ENCODE measurements at places on chromosomes 4 and X. TPM values are rescaled to one million over a fixed set of nuclear protein-coding genes. Genes with fewer than 3 reads are reported as not detected.

The HMGN5 gene
- 1.7 TPM for total RNA-seq

The RELL1 gene
- total RNA-seq, result 31.0 TPM

The SPANXC gene
- not detected for total RNA-seq

The CORIN gene
- total RNA-seq, result 0.05 TPM

The GATA1 gene
- total RNA-seq, result not detected

The NAP1L5 gene
- total RNA-seq, result 2.7 TPM

The PLAC8 gene
- total RNA-seq, result 4.7 TPM

The TMEM47 gene
- 2.0 TPM for total RNA-seq

The APEX2 gene
- total RNA-seq, result 23.6 TPM

The DSPP gene
- total RNA-seq, result not detected

The ATG4A gene
- total RNA-seq, result 23.0 TPM

The NWD2 gene
- total RNA-seq, result not detected

The DGKK gene
- not detected for total RNA-seq

The USP17L10 gene
- not detected for total RNA-seq

The TMPRSS11D gene
- 1.9 TPM for total RNA-seq

The RGN gene
- not detected for total RNA-seq
